ENCODE measurements at places on chromosomes 11 and 22. TPM values are rescaled to one million over a fixed set of nuclear protein-coding genes. Genes with fewer than 3 reads are reported as not detected.
A peak's percentile ranks its signal among the peaks of the same experiment; 100 is the strongest.

DNA sequence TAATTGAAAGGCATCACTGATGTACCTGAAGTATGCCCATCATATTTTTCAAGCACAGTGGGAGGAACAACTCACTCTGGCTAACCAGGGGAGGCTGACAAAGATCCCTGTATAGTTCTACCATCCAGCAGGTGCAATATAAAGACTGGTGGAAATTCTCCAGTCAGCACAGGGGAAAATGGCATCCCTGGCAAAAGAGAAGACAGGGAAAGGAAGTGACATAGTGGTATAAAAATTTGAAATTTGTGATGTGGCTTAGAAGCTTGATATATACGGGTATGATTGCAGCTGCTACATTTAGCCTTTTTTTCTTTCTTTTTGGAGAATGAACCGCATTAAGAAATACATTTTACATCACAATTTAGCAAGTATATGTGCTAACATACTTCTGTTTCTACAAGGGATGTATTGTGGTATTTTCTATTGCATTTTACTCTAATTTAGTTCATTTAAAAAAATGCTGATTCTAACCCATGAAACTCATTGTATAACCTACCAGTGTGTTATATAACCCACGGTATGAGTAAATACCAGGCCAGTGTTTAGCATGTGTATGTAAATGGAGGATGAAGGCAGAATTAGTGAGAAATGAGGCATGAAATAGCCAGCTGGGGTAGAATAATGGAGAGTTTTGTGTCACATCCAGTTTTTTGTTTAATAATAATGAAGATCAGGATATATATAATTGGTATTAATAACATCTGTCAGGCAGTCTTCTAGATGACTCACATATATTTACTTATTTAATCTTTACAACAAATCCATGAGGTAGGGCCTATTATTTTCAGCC, 186.1 kb downstream of the ARHGAP42 start:
- no peaks in the 10 kb centered on the region for H3K27me3 ChIP-seq
- peaks cover 12% of the 10 kb centered on the region for H3K4me1 ChIP-seq

- H3K36me3 ChIP-seq: no peaks in the 10 kb centered on the region
- DNase-seq: no peak
- H3K27ac ChIP-seq: no peak overlapping the region
- no peaks in the 10 kb centered on the region for H3K27me3 ChIP-seq
Observed at GRCh38 chr11:69314555-69314954, 20.6 kb downstream of the MYEOV start.

- no peaks in the 10 kb centered on the region for H3K36me3 ChIP-seq
- H3K27ac ChIP-seq: no peak overlapping the region
Observed at GRCh38 chr11:62341588-62341987, 4.3 kb downstream of the ASRGL1 start.

DNA sequence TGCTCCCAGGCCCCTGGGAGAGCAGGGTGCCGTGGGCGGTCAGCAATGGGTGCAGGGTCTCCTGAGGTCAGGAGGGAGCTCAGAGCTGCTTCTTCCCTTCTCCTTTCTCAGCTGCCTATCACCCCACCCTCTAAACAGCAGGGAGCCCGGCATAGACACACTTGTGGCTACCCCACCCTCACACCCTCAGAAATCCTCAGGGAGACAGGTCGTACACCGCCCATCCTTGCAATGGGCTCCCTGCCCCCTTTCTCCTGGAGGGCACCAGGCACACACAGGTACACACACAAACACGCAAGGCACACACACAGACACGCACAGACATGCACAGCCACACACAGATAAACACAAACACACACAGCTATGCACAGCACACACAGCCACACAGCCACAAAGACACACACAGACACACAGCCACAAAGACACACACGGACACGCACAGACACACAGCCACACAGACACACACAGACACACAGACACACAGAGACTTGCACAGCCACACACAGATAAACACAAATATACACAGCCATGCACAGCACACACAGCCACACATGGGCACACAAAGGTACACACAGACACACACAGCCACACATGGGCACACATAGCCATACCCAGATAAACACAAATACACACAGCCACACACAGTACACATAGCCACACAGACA, 44.9 kb upstream of the TH start:
- no peaks in the 10 kb centered on the region for H3K27me3 ChIP-seq
- peaks cover 12% of the 10 kb centered on the region for H3K4me1 ChIP-seq
- no peaks in the 10 kb centered on the region for H3K36me3 ChIP-seq

DNA sequence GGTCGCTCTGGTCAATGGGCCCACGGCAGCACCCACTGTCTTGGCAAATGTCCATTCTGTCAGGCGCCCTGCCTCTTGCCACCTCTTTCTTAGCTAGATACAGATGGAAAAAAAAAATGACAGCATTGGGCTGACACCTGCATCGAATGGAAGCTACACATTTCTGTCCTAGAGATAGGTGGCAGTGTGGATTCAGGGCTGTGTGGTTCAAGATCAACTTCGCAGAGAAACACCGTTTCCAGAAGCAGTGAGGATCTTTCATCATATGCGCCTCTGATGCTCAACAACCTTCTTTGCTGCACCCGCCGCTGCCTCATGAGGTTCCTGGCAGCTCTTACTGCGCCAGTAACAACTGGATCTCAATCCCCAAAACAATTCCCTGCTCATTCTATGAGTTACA, 236.3 kb downstream of the KIRREL3 start:
- no peaks in the 10 kb centered on the region for H3K27me3 ChIP-seq
- no peak overlapping the region for H3K27ac ChIP-seq
- no peak for DNase-seq

TMEM138 gene
- 35.3 TPM for total RNA-seq

- H3K27ac ChIP-seq: no peak overlapping the region
- no peaks in the 10 kb centered on the region for H3K27me3 ChIP-seq
- no peak overlapping the region for H3K4me3 ChIP-seq
- no peak for DNase-seq
- H3K36me3 ChIP-seq: no peaks in the 10 kb centered on the region
Observed at GRCh38 chr11:116275635-116276034, 497.2 kb downstream of the BUD13 start.

GRCh38 chr11:35564245-35564595, 38.8 kb upstream of the PAMR1 start:
- DNase-seq: no peak
- H3K27me3 ChIP-seq: no peaks in the 10 kb centered on the region
- H3K4me1 ChIP-seq: no peaks in the 10 kb centered on the region
- no peak overlapping the region for H3K27ac ChIP-seq
- H3K4me3 ChIP-seq: no peak overlapping the region

DNA sequence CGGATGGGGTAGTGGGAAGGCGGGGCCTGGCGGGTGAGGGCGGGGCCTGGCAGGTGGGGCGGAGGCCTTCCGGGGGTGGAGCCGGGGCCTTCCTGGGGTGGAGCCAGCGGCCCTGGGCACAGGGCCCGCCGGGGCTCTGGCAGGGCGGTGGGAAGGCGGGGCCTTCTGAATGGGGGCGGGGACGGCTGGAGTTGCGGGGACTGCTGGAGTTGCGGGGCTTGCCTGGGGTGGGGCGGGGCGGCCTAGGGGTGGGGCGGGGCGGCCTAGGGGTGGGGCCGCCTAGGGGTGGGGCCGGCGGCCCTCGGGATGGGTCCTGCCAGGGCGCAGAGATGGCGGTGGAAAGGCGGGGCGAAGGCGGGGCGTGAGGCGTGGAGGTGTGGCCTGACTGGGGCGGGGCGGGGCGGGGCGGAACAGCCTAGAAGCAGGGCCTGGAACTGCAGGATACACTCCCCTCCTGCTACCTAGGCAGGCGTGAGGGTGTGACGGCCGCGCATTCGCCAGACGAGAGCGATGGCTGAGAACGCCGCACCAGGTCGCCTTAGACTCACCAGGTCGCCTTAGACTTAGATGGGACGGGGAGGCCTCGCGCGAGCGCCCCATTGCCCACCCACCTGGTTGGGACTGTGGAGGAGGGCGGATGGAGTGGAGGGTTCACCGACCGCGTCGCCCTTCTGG, 19.3 kb downstream of the RRP7A start:
- H3K36me3 ChIP-seq: no peaks in the 10 kb centered on the region
- peak; percentile 73 for DNase-seq
- H3K27me3 ChIP-seq: no peaks in the 10 kb centered on the region
- H3K27ac ChIP-seq: no peak overlapping the region
- peaks cover 6% of the 10 kb centered on the region for H3K4me1 ChIP-seq

CCDC85B gene
- 30.8 TPM for total RNA-seq

GRCh38 chr11:120095516-120095915, 42.4 kb downstream of the TRIM29 start:
- no peak overlapping the region for H3K4me3 ChIP-seq
- no peaks in the 10 kb centered on the region for H3K36me3 ChIP-seq

CNIH2 gene
- 15.8 TPM for total RNA-seq

- no peak for DNase-seq
- no peaks in the 10 kb centered on the region for H3K27me3 ChIP-seq
- no peak overlapping the region for H3K4me3 ChIP-seq
- H3K36me3 ChIP-seq: no peaks in the 10 kb centered on the region
- H3K27ac ChIP-seq: no peak overlapping the region
- no peaks in the 10 kb centered on the region for H3K4me1 ChIP-seq
Observed at GRCh38 chr11:66768088-66768521, 39.1 kb upstream of the SPTBN2 start.

GRCh38 chr11:17807034-17807433, 72.5 kb downstream of the KCNC1 start:
- H3K27ac ChIP-seq: no peak overlapping the region
- H3K4me1 ChIP-seq: no peaks in the 10 kb centered on the region
- H3K27me3 ChIP-seq: no peaks in the 10 kb centered on the region
- no peaks in the 10 kb centered on the region for H3K36me3 ChIP-seq
- DNase-seq: no peak

APOBEC3B gene
- total RNA-seq: 14.2 TPM

DNA sequence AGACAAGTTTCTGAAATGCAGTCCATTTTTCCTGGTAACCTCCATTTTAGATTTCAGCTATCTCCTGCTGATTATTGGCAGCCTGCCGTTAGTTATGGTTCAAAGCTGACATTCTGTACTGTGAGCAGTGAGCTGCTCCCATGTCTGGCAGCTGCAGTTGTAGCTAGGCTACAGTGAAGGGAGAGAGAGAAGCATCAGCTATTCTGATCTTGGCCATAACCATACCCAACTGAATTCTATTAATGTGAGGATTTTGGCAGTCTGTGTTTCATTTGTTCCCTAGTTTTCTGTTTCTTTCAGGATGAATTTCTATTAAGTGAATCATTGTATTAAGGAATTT, 33.4 kb downstream of the SIK2 start:
- no peak overlapping the region for H3K4me3 ChIP-seq
- no peaks in the 10 kb centered on the region for H3K27me3 ChIP-seq
- H3K27ac ChIP-seq: no peak overlapping the region
- H3K36me3 ChIP-seq: no peaks in the 10 kb centered on the region

GRCh38 chr11:92828556-92828955, 140.9 kb upstream of the MTNR1B start:
- peaks cover 10% of the 10 kb centered on the region for H3K4me1 ChIP-seq
- no peak overlapping the region for H3K27ac ChIP-seq
- H3K36me3 ChIP-seq: no peaks in the 10 kb centered on the region
- DNase-seq: no peak
